ENCODE measurements at places on chromosomes 6 and 20. TPM values are rescaled to one million over a fixed set of nuclear protein-coding genes. Genes with fewer than 3 reads are reported as not detected.

Gene ULBP2
- polyA plus RNA-seq = 3.7 TPM

DNA sequence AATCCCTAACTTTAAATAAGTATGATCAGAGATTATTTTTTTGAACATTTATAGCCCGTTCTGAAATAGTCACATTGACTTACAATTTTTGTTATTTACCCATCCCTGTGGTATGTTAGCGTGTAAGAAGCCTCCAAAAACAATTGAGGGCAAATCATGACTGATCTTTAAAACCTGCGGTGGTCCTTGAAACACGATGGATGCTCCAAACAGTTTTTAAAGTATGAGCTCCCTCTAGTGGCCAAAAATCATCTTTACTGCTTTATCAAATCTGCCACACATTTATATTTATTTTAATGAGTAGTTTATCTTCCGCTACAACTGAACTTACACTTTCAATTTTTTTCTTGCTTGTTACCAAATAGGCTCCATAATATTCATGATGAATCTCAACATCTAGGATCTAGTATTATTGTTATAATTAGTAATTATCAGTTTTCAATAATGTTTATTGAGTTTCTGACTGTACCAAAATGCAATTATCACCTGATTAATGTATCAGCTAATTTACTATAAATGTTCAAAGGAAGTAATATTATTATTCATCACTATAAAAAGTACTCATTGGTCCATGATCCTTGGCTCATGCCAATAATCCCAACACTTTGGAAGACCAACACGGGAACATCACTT, 52.2 kb downstream of the MARCKS start:
- DNase-seq = no peak

DNA sequence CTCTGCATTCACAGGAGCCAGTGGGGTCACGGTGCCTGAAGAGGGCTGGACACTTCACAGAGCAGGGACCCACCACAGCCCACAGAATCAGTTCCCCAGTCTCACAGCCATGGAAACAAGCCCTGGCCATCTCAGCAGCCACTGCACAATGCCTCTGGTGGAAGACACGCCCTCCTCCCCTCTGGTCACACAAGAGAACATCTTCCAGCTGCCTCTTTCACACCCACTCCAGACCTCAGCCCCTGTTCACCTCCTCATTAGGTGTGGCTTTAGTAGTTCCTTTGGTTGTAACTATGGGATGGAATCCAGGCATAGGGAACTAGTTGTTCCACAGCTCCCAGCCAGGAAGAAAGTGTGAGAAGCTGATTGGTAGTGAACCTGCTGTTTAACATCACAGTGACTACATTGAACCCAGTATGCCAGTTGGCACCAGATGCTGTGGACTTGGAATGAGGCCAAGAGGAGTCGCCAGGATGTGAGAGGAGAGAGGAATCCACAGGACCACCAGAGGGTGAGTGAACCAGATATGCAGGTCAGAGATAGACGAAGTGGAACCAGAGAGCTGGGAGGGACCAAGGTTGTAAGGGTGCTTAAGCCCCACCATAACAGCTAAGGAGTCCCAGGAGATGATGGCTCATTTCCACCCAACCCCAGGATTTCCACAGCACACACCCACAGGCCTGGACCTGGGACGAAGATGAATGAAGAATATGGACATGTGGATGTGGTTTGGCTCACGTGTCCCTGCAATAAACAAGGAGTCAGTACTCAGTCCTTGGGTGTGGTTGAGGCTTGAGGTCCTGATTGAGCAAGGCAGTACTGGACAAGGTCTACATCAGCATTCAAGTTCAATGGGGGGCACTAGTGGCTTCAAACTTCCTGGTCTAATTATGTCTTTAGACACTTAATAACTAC, 8.8 kb upstream of the BTN3A3 start:
- DNase-seq = no peak

DNA sequence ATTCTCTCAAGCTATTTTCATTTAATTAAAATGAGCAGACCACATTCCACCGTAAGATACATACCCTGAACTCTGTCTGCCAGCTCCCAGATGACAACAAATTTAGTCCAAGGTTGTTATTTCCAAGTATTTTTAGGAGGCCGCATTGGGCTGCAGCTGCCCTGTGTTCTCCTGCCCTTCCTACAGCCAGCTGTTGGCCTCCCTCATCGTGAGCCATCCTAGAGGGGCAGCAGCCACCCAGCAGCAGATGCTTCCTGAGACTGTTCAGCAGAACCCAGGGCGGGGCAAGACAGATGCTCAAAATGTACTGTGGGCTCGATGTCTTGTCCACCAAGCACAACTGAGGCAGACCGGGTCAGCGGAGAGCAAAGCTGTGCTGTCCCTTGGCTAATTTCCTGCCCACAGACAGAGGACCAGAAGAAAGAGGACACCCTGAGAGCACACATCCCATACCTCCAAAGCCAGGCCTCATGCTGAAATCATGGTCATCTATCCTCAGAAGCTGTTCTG, 16.4 kb downstream of the GABRR1 start:
- DNase-seq = no peak

- no peak for DNase-seq
Observed at GRCh38 chr20:58011947-58012610, 216.4 kb downstream of the ANKRD60 start.

DNA sequence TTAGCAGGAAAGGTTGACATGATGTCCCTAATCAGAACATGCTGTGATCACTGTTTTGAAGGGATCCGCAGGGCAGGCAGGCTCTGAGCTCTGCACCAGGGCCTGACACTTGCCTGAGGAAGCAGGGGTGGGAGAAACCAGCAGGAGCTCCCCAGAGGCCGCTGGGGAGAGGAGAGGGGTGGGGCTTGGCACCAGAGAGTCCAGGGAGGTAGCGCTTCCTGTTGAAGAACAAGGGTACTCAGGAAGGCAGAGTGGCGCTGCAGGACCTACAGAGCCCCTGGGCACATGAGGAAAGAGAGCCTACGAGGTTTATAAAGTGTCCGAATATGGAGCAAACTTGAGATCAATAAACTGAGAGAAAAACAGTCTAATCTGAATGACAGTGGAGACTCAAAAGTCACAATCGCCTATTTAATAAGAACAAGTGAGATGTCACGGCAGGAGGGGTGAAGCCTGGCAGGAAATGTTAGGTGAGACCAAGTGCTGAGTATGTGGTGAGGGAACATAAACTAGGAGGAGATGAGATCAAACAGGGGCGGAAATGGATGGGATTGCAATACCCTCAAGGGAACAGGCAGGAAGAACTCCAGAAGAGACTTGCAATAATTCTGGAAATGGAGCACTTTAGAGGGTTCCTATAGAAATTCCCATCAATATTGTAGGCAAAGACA, 5.8 kb upstream of the TBXT start:
- no peak for DNase-seq
